ENCODE measurements at places on chromosomes 16 and 17.
A peak's percentile ranks its signal among the peaks of the same experiment; 100 is the strongest.

GRCh38 chr17:30369995-30370394, 8.7 kb upstream of the CPD start:
- no peak for DNase-seq

DNA sequence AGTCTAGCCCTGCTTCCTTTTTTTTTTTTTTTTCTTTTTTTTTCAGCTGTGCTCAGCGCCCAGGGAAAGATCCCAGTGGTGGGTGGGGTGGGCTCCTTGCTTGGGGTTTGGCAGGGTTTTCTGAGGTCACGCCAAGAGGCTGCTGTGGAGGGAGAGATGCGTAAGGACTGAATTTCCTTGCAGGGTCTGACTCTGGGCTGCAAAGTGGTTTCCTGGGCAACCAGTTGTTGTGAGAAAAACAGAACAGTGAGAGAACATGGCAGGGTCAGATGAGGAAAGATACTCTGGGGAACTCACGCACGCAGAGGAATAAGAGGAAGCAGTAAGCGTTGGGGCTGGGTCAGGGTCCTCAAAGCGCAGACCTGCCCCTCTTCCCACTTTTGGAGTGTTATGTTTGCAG, 119.5 kb downstream of the IRF8 start:
- no peak for DNase-seq

DNA sequence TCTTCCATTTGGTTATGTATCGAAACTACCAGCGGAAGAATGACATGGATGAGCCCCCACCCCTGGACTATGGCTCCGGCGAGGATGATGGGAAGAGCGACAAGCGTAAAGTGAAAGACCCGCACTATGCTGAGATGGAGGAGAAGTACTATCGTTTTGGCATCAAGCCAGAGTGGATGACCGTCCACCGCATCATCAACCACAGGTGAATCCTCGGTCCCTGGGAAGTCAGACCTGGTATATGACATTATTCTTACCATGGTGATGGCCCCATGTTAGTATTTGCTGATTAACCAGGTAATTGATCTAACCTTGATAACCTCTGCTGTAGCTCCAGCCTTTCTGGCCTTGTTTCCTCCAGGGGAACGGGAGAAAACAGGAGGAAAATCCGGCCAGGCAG, 8.5 kb downstream of the CHD3 start:
- no peak for DNase-seq

DNA sequence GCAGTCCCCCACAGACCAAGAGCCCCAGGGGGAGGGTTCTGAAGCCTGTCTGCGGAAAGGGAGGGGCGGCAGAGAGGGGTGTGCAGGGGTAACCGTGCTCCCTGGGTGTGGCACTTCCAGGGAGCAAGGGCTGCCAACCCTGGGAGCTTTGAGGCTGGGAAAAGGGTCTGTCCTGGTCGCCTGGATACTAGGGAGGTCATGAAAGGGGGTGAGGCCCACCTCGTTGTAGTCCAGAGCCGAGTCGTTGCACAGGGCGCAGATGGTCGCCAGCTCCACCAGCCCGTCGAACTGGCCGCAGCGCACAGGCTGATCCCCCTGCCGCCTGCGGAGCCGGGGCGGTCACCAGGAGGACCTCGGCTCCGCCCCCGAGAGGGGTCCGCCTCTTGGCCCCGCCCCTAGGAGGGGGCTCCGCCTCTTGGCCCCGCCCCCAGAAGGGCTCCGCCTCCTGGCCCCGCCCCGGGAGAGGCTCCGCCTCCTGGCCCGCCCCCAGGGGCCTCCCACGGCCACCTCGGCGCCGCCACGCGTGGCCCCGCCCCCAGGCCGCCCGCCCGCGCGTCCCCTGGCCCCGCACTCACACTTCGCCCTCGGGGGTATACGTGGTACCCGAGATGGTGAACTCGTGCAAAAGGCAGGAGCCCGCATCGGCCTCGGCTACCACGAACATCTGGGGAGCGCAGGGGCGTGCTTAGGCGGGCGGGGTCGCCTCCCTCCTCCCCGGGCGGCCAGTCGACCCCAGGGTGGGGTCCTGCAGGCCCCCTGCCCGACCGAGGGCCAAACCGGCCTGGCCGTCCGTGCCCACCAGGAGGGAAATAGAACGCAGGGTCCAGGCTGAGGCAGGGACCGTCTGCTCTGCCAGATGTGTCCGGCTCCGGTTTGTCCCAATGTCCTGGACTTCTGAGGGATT, 19.5 kb downstream of the ATP2A3 start:
- no peak for DNase-seq

DNA sequence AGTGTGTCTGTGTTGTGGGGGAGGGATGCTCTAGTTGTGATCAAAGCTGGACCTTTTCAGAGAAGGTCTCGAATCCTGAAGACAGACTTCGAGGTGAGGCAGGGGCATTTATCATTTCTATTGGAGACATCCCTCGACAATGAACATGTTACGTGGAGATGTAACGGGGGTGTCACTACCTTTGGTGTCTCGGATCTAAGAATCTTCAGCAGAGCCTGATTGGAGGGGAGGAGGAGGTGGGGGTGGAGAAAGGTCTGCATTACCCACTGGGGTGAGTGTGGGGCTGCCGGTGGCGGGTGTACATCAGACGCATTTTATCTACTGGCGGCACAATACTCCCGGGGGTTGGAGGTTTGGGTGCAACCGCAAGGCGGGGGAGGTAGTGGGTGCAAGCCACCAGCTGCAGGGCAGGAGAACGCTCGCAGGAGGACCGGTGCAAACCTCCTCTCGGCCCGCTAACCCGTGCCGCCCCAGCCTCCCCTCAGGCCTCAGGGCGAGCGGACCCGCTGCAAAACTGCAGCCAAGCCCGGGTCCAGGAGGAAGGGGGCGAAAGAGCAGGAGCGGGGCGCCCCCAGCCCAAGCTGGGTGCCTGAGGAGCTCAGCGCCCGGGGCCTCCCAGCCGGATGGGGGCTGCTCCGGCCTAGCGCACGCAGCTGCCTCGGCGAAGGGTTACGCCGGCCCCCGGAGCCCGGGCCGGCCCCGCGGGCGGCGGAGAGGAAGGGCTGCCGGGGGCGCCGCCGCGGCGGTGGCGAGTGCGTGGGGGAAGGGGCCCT, 735 bp downstream of the ZNF652 start:
- peak; percentile 52 for DNase-seq

DNA sequence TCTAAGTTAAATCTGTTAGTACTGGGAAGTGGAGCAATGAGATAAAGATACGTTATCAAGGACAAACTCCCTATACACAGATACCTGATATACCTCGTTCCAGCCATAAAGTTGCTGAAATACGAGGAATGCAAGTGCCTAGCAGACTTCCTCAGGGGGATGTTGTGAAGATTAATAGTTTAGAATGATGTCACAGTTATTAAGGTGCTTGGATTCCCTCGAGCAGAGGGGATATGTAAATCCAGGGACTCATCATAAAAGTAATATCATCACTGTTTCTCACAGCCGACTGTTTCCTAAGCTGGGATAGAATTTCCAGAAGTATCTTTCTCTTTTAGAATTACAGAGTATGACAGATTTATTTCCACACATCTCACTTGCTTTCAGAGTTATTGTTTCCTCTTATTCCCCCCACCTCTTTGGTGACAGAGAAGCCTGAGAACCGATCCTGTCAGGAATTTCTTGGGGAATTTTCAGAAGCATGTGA, 28.4 kb upstream of the ZFHX3 start:
- no peak for DNase-seq

DNA sequence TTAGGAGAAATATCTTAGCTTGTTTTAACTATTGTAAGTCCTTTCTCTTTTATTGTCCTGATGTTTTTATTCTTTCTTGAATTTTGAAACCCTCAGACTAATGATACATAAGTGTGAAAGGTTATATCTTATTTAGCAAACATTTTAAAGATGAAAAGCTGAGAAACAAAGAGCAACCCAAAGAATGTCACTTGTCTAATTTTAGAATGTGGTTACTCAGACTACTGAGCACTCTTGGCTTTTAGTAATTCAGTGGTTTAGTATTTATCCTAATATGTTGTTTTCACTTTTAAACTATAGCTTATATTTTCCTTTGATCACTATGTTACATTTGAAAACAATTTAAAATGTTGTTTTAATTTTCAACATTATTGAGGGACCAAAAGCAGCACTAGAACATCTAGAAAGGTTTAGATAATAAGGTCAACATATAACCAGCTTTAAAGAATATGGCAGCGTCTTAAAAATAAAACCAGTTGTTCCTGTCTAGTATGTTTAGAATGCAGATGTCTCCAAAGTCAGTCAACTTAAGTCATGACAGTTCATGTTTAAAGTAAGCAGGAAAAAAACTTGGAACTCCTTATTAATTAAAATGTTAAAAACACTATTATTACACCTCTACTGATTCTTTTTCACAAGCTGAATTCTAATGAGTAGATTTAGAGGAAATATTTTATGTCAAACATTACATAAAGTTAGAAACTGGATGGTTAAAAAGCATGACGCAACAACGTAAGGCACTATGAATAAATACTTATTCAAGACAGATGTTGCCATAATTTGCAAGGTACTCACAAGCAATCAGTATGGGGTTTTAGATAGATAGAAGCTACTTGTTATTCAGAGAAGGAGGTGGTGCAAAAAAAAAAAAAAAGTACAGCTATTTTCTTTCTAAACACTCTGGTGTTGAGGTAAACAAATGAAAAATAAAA, 2.4 kb downstream of the MBTD1 start:
- no peak for DNase-seq

DNA sequence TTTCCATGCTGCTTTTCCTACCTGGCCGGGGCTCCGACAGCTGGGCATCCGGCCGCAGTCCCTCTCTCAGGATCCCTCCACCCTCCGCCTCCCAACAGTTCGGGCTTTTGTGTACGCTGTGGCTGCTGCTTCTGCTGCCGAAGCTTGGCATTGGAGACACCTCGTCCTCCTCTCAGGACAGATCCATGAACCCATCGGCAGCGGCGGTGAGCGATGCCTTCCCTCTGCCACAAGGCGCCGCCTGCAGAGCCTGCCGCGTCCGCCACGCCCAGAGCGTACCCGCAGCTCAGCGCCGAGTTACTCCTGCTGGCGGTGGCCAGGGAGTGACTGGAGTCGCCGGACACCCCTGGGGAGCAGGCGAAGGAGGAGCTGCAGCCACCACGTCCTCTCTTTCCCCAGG, 2032.8 kb downstream of the TP53TG3F start:
- DNase-seq = no peak

- no peak for DNase-seq
Measured at GRCh38 chr16:74113545-74113944, 183.1 kb upstream of the PSMD7 start.

GRCh38 chr16:58511933-58512815, 3.1 kb upstream of the SETD6 start:
- no peak for DNase-seq

GRCh38 chr16:83952587-83952939, 477 bp upstream of the OSGIN1 start:
- no peak for DNase-seq

- DNase-seq = no peak
Measured at GRCh38 chr17:43875476-43876147, 28.6 kb downstream of the CD300LG start.

- DNase-seq = no peak
Measured at GRCh38 chr16:69244336-69244735, 57.4 kb downstream of the SNTB2 start.

DNA sequence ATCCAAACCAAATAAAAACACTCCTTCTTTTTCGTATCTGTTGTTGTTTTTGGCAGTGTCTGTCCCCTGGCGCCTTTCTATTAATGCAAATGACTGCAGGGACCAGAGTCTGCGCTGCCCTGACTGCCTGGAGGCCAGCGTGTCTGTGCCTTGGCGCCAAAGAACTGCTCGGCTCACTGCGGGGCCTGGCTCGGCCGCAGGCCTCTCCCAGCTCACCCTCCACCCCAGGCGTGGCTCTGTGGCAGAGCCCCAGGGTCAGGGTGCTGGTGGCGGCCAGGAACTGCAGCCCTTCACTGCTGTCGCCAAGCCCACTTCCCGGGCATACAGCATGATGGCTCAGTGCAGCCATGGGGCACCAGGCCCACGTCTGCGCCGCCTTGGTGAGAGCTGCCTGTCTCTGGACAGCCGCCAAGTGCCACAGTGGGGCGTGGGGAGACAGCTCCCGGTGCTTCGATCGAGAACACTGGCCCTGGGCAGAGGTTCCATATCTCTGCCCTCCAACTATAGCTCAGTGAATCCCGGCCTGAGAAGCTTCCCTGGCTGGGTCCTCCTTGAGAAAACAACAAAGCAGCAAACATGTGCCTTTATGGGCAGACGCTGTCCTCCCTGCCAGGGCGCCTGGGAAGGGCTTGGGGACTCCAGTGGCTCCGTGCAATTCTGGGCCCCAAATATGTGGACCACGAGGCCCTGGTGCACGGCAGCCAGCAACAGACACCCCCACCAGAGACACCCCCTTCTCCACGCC, 11.1 kb downstream of the CANT1 start:
- DNase-seq = no peak

- no peak for DNase-seq
Measured at GRCh38 chr16:65453646-65454045, 331.8 kb upstream of the CDH11 start.

DNA sequence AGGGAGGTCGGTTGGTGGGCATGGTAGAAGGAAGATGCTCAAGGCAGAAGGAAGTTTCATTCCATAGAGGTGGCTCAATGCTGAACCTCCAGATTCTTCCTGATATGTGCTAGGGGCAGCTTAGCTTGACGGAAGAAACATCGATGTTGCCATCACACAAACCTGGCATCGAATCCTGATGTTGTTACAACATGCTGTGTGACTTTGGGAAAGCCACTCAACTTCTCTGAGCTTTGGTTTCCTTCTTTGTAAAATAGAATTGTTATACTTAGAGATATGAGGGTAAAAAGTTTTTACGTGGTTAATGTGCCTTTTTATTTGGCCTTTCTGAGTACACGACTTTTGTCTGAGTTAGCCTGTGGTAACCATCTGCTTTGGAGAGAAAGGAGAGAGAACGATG, 287.9 kb downstream of the SHISA9 start:
- no peak for DNase-seq

DNA sequence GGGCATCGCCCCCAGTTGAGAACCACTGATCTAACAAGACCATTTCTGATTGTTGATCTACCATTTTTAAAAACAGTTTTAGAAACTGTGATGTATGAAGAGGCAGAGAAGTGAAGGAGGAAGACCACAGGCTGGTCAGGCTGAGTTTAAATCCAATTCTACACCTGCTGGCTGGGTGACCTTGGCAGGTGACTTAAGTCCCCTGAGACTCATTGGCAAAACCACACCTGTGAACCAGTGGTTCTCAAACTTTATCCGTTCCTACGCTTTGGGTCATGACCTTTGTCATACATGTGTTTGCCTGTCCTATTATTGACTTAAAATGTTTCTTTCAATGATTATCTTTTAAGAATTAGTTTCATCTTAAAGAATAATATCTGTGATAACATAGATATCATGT, 2.3 kb downstream of the GP2 start:
- no peak for DNase-seq

- DNase-seq = no peak
Measured at GRCh38 chr17:13490906-13491482, 110.7 kb downstream of the HS3ST3A1 start.

GRCh38 chr17:32936894-32937500, 9.0 kb downstream of the TMEM98 start:
- DNase-seq = peak; percentile 35

Measured in GM12864 (cell line).